Subcutaneous preadipocyte (primary cell): ENCODE measurements at places on chromosomes 5 and 9. TPM values are rescaled to one million over a fixed set of nuclear protein-coding genes. Genes with fewer than 3 reads are reported as not detected.

The GNA14 gene
- 0.20 and 0.73 TPM in 2 replicates for total RNA-seq

The SUSD3 gene
- total RNA-seq = 1.2 and 4.0 TPM in 2 replicates

The F2R gene
- total RNA-seq = 63.9 and 123 TPM in 2 replicates

The PDGFRB gene
- total RNA-seq = 253 and 297 TPM in 2 replicates

The SPATA31A3 gene
- total RNA-seq = not detected in 2 replicates

The LMBRD2 gene
- 7.3 and 9.4 TPM in 2 replicates for total RNA-seq

The PPP3R2 gene
- not detected in 2 replicates for total RNA-seq

The DMRT2 gene
- total RNA-seq = 1.1 and 1.6 TPM in 2 replicates

The ASPN gene
- 0.78 and 3.3 TPM in 2 replicates for total RNA-seq

The OSMR gene
- 108 and 122 TPM in 2 replicates for total RNA-seq

The PDLIM4 gene
- total RNA-seq = 33.6 and 62.1 TPM in 2 replicates

The GFI1B gene
- total RNA-seq = not detected in 2 replicates

The TTC23L gene
- total RNA-seq = under 0.01 TPM in 1 of 2 replicates, not detected in the other

The GRPEL2 gene
- total RNA-seq = 15.1 and 24.0 TPM in 2 replicates

The TAF11L10 gene
- total RNA-seq = not detected in 2 replicates

The DOK3 gene
- 1.1 and 1.4 TPM in 2 replicates for total RNA-seq

The TLR4 gene
- total RNA-seq = 8.8 and 17.4 TPM in 2 replicates

The CDC26 gene
- total RNA-seq = 24.8 and 27.9 TPM in 2 replicates

The NFIB gene
- total RNA-seq = 57.3 and 61.4 TPM in 2 replicates

The REXO4 gene
- 12.9 and 14.5 TPM in 2 replicates for total RNA-seq

The CYSRT1 gene
- total RNA-seq = 0.37 and 0.39 TPM in 2 replicates

The NEUROG1 gene
- total RNA-seq = not detected in 2 replicates

The CATSPER3 gene
- total RNA-seq = under 0.01 TPM in 1 of 2 replicates, not detected in the other

The GPR151 gene
- not detected in 2 replicates for total RNA-seq

The DND1 gene
- total RNA-seq = under 0.01 and 0.39 TPM in 2 replicates

The SERINC5 gene
- 10.3 and 12.1 TPM in 2 replicates for total RNA-seq

The ENHO gene
- under 0.01 TPM in 1 of 2 replicates, not detected in the other for total RNA-seq

The ARHGEF39 gene
- 1.5 and 5.5 TPM in 2 replicates for total RNA-seq

The CTXN3 gene
- not detected in 2 replicates for total RNA-seq

The NSD1 gene
- total RNA-seq = 30.1 and 47.9 TPM in 2 replicates

The GPR150 gene
- 0.20 and 0.37 TPM in 2 replicates for total RNA-seq

The SLC27A6 gene
- under 0.01 and 0.37 TPM in 2 replicates for total RNA-seq

The FCN1 gene
- not detected in 2 replicates for total RNA-seq

The PCDHB6 gene
- total RNA-seq = under 0.01 TPM in 2 replicates

The TRPM3 gene
- total RNA-seq = 4.4 and 16.2 TPM in 2 replicates

The PCDHGA9 gene
- total RNA-seq = 2.9 and 4.3 TPM in 2 replicates

The POLR1E gene
- total RNA-seq = 50.0 and 72.1 TPM in 2 replicates

The LCNL1 gene
- total RNA-seq = under 0.01 and 0.37 TPM in 2 replicates

The GABRB2 gene
- total RNA-seq = not detected in 2 replicates

The FASTKD3 gene
- total RNA-seq = 10.3 and 15.1 TPM in 2 replicates

The PLGRKT gene
- total RNA-seq = 13.2 and 17.6 TPM in 2 replicates

The CLIC3 gene
- 0.20 and 0.73 TPM in 2 replicates for total RNA-seq

The CCIN gene
- 0.39 and 1.8 TPM in 2 replicates for total RNA-seq

The ZNF608 gene
- total RNA-seq = 11.5 and 13.2 TPM in 2 replicates

The NR2F1-AS1 gene
- 3.1 and 3.7 TPM in 2 replicates for total RNA-seq

The FRMD3 gene
- 0.73 and 8.0 TPM in 2 replicates for total RNA-seq

The FBXL7 gene
- 3.7 and 5.7 TPM in 2 replicates for total RNA-seq

The IFNB1 gene
- total RNA-seq = not detected in 2 replicates

The ANKRD18B gene
- not detected in 2 replicates for total RNA-seq

The PRRT1B gene
- not detected in 2 replicates for total RNA-seq

The IFNK gene
- not detected in 2 replicates for total RNA-seq
